ENCODE measurements at places on chromosomes 13 and 19.
A peak's percentile ranks its signal among the peaks of the same experiment; 100 is the strongest.

DNA sequence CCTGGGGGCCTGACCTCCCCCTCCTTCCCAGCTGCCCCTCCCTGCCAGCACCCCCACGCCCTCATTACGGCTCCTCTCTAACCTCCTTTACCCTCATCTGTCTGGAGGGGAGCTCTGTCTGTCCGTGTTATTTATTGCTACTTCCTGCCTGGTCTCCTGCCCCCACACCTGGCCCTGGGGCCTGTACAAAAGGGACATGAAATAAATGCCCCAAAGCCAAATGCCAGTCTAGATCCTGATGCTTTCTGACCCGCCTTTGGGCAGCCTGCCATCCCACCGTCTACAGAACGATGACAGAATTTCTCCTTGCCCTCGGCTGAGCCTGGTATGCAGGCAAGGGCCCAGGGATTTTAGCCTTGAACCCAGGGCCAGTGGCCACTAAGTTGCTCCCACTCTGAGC is 15.4 kb upstream of the CD22 start:
- no peak for DNase-seq

- DNase-seq: no peak
Measured at GRCh38 chr13:113219256-113219940, 10.0 kb downstream of the CUL4A start.

DNA sequence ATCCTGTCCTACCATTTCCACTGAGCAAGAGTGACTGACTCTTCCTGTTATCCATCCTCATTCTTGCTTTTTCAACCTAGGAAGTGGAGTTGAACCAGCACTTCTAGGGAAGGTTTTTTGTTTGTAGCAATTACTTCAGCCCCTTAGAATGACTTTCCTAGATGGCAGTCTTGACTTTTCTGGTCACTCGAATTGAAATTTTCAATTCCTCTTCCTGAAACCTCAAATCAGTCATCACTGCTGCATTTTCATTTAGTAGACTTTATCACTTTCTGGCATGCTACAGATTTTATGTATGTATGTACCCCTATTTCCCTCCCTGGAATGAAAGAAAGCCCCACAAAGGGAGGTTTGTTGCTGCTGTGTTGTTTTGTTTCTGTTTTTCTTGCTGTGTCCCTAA is 915.9 kb downstream of the PCDH17 start:
- no peak for DNase-seq

DNA sequence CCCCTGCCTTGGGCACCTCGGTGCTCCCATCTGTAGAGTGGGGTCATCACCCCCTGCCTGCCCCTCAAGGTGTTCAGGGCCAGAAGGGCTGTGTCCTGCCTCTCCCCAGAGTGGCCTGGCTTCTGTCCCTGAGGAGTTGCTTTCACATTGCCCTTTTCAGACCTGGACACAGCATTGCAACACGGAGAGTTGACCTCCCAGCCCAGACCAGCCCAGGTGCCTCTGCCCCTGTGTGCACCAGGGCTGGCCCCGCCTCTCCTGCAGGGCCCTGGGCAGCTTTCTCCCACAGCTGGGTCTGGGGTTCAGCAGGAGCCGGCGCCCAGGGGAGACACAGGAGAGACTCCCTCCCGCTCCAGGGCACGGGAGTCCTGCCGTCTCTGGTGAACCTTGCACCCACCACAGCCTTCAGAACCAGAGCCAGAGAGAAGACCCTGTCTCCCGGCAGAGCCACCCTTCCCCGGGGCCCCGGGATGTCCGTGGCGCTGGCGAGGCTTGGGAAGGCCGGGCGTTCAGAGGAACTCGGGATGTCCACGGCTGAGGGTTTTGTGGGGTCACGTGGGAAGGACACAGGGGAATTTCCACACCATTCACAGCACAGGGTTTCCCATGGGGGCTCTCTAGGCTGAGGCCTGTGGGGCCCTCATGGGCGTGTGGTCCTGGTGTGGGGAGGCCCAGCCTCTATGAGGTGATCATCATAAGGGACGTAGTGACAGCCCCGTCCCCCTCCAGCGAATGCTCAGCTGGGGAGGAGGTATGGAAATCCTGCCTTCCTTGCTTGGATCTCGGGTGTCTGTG is 23.2 kb downstream of the C13orf46 start:
- DNase-seq: no peak

GRCh38 chr13:83881917-83882605 is at the start of gene SLITRK1:
SLITRK1 (minus strand) TSS chr13:83882474; CDS start chr13:83881507, 967 bp downstream.
- DNase-seq: no peak

GRCh38 chr19:5303208-5303607 is 37.4 kb downstream of the PTPRS start:
- DNase-seq: no peak

DNA sequence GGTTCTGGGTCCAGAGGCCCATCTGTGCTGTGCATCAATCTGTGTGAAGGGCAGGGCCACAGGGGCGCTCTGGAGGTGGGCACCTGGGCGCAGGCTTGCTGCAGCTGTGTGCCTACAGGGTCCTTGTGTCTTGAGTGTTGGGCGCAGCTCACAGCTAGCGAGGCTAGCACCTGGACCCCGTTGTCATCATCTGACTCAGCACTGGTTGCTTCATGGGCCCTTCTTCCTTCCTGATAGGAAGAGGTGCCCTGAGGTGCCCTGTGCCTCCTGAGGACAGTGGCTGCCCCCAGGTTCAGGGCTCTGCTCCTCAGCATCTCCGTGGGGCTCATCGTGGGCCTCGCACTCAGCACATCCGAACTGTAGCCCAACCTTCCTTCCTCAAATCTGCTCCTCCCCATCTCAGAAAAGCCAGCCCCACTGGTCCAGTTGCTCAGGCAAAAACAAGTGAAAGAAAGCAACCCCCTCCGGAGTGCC is 54.8 kb downstream of the GATAD2A start:
- DNase-seq: no peak

DNA sequence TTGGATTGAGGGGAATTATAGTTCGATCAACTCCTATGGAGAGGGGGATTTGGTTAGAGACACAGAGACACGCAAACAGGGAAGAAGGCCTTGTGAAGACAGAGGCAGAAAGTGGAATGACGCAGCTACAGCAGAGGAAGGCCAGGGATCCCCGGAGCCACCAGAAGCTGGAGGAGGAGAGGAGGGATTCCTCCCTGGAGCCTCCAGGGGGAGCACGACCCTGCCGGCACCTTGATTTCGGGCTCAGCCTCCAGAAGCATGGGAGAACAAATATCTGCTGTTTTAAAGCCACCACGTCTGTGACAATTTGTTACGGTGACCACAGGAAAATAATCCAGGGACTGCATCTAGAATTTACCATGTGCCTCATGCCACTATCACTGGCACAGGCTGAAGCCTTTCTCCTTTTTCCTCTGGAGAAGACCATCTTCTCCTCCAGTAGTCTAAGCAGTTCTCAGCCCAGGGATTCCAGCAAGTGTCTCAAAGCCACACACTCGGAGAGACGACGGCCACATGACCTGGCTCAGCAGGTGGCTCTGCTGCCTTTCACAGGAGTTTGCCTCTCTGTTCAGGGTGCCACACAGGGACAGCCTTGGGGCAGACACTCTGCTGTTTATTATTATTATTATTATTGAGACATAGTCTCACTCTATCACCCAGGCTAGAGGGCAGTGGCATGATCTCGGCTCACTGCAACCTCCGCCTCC is 39.9 kb upstream of the CCNE1 start:
- DNase-seq: no peak

- no peak for DNase-seq
Measured at GRCh38 chr19:40251991-40252390, 25.5 kb upstream of the CCNP start.

- no peak for DNase-seq
Measured at GRCh38 chr13:48656608-48657007, 2.9 kb downstream of the CYSLTR2 start.

DNA sequence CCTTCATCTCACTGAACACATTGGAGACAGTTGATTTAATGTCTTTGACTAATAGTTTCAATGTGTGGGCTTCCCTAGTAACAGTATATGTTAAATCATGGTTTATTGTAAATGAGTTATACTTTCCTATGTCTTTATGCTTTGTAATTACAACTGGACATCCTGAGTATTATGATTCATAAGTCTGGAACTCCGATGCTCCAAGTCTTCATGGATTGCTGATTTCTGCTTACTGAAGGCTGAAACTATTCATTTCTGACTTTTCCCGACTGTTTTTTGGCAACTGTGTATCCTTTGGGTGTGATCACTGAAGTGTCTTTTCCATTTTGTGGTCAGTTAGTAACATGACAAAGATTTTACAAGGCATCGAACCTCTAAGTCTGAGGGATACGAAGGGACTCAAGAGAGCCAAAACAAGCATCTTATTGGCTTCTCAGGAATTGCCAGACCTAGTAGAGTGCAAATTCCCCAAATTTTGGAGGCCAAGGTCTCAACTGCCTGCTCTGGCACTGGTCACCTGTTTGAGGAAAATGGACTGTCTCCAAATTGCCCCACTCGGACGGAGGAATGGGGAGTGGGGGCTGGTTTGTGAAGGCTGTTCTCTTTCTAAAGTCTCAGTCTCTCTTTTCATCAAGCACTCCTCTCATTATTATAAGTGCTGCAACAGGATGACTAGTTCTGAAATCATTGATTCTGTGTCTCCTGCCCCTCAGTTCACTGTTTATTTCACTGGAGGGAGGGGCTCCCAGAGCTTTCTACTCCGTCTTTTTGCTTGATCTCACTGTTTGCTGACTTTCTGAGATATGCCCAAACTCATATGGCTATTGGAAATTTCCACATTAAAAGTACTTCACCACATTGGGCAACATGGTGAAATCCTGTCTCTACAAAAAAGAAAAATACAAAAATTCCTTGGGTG is 20.2 kb upstream of the CD70 start:
- no peak for DNase-seq

DNA sequence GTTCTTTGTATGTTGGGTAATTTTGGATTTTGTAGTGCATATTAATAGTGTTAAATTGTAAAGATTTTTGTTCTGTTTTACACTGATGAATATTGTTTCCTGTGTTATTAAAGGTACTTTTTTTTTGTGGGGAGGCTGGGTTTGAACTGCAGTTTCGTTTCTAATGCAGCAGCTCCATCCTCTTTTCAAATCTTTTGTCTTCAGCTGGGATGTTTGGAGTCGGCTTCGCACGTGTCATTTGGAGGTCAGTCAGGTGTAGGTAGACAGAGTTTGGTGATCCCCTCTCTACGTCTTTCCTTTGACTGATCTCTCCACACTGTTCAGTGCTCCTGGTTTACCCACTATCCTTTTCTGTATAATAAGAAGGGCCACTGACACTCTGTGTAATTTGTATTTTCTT is 30.3 kb downstream of the TDRD3 start:
- DNase-seq: no peak

DNA sequence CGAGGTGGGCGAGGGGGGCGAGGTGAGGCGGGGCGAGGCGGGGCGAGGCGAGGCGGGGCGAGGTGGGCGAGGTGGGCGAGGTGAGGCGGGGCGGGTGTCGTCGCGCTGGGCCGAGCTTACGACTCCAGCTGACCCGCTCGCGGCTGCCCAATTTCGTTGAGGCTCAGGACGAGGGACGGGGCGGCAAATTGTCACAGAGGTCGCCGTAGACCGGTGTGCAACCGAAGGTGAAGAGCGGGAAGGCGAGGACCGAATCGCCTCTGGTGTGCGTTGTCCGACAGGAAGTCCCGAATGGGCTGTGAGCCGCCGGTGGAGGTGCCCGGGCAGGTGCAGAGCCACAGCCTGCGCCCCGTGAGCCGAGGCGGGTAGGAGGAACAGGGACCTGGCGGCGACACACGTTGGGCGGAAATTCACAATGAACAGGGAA is at the start of gene LACC1:
TSS of gene LACC1 (plus strand) at position 150 of the 427 bp plus-strand sequence. CDS start 1,082 bp downstream, outside the sequence.
- peak; percentile 11 for DNase-seq
